ENCODE measurements at places on chromosomes 4 and X. TPM values are rescaled to one million over a fixed set of nuclear protein-coding genes. Genes with fewer than 3 reads are reported as not detected.

NUP62CL gene
- total RNA-seq: 0.11 TPM

ADH5 gene
- 294 TPM for total RNA-seq

ZIC3 gene
- not detected for total RNA-seq

P2RY8 gene
- total RNA-seq: not detected

FAT1 gene
- total RNA-seq: 159 TPM
